Neural progenitor cell (in vitro differentiated cells): ENCODE measurements at places on chromosomes 4 and X.

DNA sequence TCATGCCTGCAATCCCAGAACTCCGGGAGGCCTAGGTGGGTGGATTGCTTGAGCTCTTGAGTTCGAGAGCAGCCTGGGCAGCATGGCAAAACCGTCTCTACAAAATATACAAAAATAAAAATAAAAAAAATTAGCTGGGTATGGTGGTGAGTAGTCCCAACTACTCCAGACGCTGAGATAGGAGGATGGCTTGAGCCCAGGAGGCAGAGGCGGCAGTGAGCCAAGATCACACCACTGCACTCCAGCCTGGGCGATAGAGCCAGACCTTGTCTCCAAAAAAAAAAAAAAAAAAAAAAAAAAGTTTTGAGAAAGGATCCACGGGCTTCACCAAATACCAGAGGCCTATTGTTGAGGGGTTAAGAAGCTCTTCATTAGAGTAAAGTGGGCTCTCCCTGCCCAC, 8.0 kb downstream of the SUPT20HL2 start:
- H3K4me1 ChIP-seq: peaks cover 21% of the 10 kb centered on the region
- H3K4me3 ChIP-seq: no peak overlapping the region
- no peak overlapping the region for H3K27ac ChIP-seq
- DNase-seq: no peak
- no peaks in the 10 kb centered on the region for H3K36me3 ChIP-seq

DNA sequence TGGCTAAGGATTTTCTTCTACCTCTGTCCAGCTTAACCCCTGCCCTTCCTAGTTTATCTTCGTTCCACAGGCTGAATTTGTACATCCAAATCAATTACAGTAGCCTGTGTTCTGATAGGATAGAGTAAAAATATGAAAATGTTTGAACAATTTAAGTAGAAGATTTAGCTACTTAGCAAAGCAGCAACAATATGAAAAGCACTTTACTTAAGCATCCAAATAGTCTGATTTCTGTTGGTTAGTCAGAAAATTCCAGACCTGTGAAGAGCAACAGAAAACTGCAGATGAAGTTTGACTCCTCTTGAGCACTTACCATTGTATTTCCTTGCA, 2.0 kb downstream of the ARSJ start:
- peaks cover 36% of the 10 kb centered on the region for H3K27me3 ChIP-seq
- no peak for DNase-seq
- H3K36me3 ChIP-seq: no peaks in the 10 kb centered on the region
- H3K4me1 ChIP-seq: peaks cover 6% of the 10 kb centered on the region
- no peak overlapping the region for H3K27ac ChIP-seq
- H3K4me3 ChIP-seq: no peak overlapping the region

GRCh38 chrX:20437683-20438082, 171.0 kb upstream of the RPS6KA3 start:
- DNase-seq: no peak
- H3K27me3 ChIP-seq: no peaks in the 10 kb centered on the region
- no peaks in the 10 kb centered on the region for H3K36me3 ChIP-seq
- no peak overlapping the region for H3K27ac ChIP-seq
- no peaks in the 10 kb centered on the region for H3K4me1 ChIP-seq
- no peak overlapping the region for H3K4me3 ChIP-seq

DNA sequence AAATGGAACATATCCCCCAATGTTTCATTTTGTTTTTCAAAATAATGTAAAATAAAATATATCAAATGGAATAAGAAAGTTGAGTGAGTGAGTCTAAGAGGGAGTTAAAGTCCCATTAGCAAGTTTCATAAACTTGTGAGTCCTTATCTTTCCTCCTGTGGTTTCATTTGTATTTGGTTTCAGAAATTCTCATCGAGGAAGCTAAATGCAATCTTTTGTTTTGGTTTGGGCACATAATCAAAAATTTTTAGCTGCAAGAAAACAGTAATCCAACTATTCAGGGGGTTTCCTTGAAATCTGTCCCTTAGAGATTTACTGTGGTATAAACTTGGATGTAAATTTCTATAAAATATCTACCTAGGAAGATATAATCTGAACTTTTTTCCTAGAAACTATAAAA, 124.2 kb downstream of the CAMK2D start:
- peaks cover 9% of the 10 kb centered on the region for H3K4me1 ChIP-seq
- no peaks in the 10 kb centered on the region for H3K27me3 ChIP-seq

GRCh38 chr4:34417160-34417559, 1827.2 kb downstream of the ARAP2 start:
- no peaks in the 10 kb centered on the region for H3K36me3 ChIP-seq
- DNase-seq: no peak
- H3K4me1 ChIP-seq: no peaks in the 10 kb centered on the region
- H3K4me3 ChIP-seq: no peak overlapping the region

DNA sequence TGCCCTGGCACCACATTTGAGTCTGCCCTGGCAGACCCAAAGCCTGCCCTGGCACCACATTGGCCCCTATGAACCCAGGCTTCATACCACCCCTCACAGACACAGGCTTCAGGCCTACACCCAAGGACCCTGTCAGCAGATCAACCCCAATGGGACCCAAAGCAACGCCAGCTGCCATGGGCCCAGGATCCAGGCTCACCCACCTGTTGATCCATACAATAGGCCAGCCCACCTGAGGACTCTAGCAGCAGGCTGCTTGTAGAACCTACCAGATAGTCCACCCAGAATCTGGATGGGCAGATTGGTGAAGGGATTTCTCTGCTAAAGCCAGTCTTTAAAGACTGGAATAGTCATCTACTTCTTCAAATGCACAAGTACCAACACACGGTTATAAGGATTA, 114.4 kb downstream of the LAS1L start:
- H3K4me1 ChIP-seq: no peaks in the 10 kb centered on the region
- no peak overlapping the region for H3K27ac ChIP-seq
- no peaks in the 10 kb centered on the region for H3K27me3 ChIP-seq
- H3K4me3 ChIP-seq: no peak overlapping the region

GRCh38 chrX:96909291-96909690, 25.6 kb downstream of the RPA4 start:
- H3K27me3 ChIP-seq: no peaks in the 10 kb centered on the region
- peaks cover 6% of the 10 kb centered on the region for H3K4me1 ChIP-seq
- no peaks in the 10 kb centered on the region for H3K36me3 ChIP-seq
- no peak for DNase-seq
- H3K27ac ChIP-seq: no peak overlapping the region

DNA sequence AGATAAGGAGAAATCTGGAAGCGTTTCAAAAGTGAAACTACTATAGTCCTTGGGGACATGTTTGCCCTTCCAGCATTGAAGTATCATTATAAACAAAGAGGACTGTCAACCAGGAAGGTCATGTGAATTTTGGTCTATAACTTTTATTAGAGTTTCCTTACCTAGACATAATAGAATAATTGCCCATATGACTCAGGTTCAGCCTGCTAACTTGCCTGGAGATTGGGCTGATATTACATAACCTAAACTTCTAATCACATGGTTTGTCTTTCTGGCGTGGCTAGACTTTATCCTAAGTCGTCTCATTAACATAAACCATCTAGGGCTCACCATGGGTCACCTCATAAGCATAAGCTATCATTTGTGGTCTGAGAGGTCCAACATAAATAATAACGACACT, 775.9 kb downstream of the CENPC start:
- no peak for DNase-seq
- H3K4me3 ChIP-seq: no peak overlapping the region
- H3K4me1 ChIP-seq: peaks cover 4% of the 10 kb centered on the region
- H3K27ac ChIP-seq: no peak overlapping the region
- no peaks in the 10 kb centered on the region for H3K36me3 ChIP-seq

GRCh38 chr4:163623787-163624186, 129.3 kb downstream of the TMA16 start:
- H3K4me1 ChIP-seq: peaks cover 6% of the 10 kb centered on the region
- H3K27ac ChIP-seq: no peak overlapping the region
- no peak overlapping the region for H3K4me3 ChIP-seq

DNA sequence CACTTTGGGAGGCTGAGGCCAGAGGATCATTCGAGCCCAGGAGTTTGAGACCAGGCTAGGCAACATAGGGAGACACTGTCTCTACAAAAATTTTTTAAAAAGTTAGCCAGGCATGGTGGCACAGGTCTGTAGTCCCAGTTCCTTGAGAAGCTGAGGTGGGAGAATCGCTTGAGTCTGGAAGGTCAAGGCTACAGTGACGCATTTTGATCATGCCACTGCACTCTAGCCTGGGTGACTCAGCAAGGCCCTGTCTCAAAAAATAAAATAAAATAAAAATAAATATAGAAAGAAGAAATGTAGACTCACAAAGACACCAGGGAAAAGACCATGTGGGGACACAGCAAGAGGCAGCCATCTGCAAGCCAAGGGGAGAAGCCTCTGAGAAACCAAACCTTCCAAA, 42.3 kb upstream of the SLC7A3 start:
- no peaks in the 10 kb centered on the region for H3K27me3 ChIP-seq
- DNase-seq: no peak
- H3K4me1 ChIP-seq: no peaks in the 10 kb centered on the region
- no peak overlapping the region for H3K4me3 ChIP-seq
- no peak overlapping the region for H3K27ac ChIP-seq

GRCh38 chrX:138711399-138712347, at the start of gene FGF13:
Gene FGF13, minus strand, starts transcription at chrX:138711717. Its CDS starts 714 bp downstream, at chrX:138711003.
- H3K27ac ChIP-seq: no peak within 1 kb of the TSS
- no peaks in the 10 kb centered on the region for H3K36me3 ChIP-seq
- peak within 1 kb of the TSS; percentile 66 for H3K4me3 ChIP-seq
- peaks cover 5% of the 10 kb centered on the region for H3K27me3 ChIP-seq
- DNase-seq: peak; percentile 79
- peaks cover 6% of the 10 kb centered on the region for H3K4me1 ChIP-seq

GRCh38 chr4:8221476-8221875, 22.4 kb downstream of the SH3TC1 start:
- H3K36me3 ChIP-seq: no peaks in the 10 kb centered on the region
- no peaks in the 10 kb centered on the region for H3K27me3 ChIP-seq
- no peak overlapping the region for H3K4me3 ChIP-seq
- no peak overlapping the region for H3K27ac ChIP-seq

DNA sequence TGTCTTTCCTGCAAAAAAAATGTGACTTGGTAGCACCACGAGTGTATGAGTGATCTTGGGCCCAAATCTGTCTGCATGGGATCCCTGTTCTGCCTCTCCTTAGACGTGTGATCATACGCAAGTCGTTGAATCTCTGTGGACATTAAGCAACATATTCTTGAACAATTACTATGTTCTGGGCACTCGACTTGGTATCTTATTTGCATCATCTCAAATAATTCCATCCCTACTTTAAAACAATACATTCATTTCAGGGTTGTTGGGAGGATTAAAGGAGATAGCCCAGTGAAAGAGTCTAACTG, 145.4 kb upstream of the CPEB2 start:
- no peaks in the 10 kb centered on the region for H3K36me3 ChIP-seq
- H3K4me1 ChIP-seq: no peaks in the 10 kb centered on the region
- no peak overlapping the region for H3K27ac ChIP-seq
- no peak overlapping the region for H3K4me3 ChIP-seq

- H3K4me1 ChIP-seq: peaks cover 10% of the 10 kb centered on the region
- H3K4me3 ChIP-seq: no peak overlapping the region
- H3K27ac ChIP-seq: no peak overlapping the region
- no peaks in the 10 kb centered on the region for H3K36me3 ChIP-seq
Observed at GRCh38 chr4:26964994-26965393, 104.4 kb downstream of the STIM2 start.

GRCh38 chr4:100348473-100348872, 158.2 kb upstream of the DDIT4L start:
- H3K27me3 ChIP-seq: no peaks in the 10 kb centered on the region
- no peak overlapping the region for H3K4me3 ChIP-seq
- DNase-seq: no peak
- H3K4me1 ChIP-seq: no peaks in the 10 kb centered on the region

DNA sequence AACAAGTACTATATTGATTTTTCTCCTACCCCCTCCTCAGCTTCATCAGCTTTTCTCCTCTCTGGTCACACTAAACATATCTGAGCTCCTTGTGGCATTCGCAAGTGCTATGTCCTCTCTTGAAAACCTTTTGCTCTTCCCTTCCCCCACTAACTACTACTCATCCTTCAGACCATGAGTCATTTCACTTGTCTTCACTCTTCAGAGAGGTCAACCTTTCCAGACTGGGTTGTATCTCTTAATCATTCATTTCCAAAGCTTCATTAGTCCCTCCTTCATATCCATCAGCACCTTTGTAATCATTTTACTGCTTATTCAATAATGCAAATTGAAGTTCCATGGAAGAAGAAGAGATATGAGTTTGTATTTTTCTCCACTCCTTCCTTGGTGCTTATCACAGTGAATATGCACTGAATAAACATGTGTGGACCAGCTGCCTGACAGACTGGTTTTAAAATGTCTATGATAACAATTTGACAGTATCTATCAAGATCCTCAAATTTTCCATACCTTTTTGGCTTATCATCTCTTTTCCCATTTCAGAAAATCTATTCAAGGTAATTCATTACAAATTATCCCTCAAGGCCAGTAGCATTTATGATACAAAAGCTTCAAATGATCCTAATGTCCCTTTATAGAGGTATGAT, 28.4 kb downstream of the DDX60L start:
- H3K36me3 ChIP-seq: no peaks in the 10 kb centered on the region
- H3K4me1 ChIP-seq: peaks cover 8% of the 10 kb centered on the region
- no peak overlapping the region for H3K4me3 ChIP-seq
- H3K27me3 ChIP-seq: no peaks in the 10 kb centered on the region
- no peak for DNase-seq
- no peak overlapping the region for H3K27ac ChIP-seq

- H3K27ac ChIP-seq: no peak overlapping the region
- no peaks in the 10 kb centered on the region for H3K4me1 ChIP-seq
- no peaks in the 10 kb centered on the region for H3K27me3 ChIP-seq
- no peak for DNase-seq
Observed at GRCh38 chr4:9933956-9934355, 87.3 kb downstream of the SLC2A9 start.

- DNase-seq: no peak
- H3K36me3 ChIP-seq: no peaks in the 10 kb centered on the region
- H3K27me3 ChIP-seq: peaks cover 4% of the 10 kb centered on the region
- H3K4me1 ChIP-seq: peaks cover 16% of the 10 kb centered on the region
Observed at GRCh38 chrX:24468245-24468644, 3.2 kb downstream of the PDK3 start.

DNA sequence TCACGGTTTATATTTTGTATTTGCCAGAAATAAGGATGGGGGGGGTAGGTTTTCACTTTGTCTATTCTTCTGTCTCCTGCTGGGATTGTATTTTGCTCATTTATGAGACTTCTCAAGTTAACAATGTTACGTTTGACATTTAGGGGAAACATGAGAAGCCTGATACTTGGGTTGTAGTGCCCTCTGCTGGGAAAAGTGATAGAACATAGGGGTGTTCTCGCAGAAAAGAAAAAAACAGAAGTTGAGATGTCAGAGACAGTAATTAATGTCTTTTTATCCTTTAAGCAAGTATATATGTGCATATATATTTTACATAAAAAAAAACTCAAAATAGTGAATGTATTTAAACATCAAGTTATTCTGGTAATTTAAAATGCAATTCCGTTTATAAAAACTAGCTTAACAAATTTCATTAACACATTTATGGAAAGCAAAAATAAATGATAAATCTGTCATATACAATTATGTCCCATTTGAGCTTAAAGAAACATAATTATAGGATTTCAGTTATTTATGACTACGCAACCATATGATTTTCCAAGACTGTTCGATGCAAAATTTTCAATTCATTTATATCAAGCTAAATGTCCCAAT, 46.0 kb upstream of the TMPRSS11F start:
- H3K27ac ChIP-seq: no peak overlapping the region
- no peaks in the 10 kb centered on the region for H3K4me1 ChIP-seq
- no peaks in the 10 kb centered on the region for H3K27me3 ChIP-seq
- no peak overlapping the region for H3K4me3 ChIP-seq
- H3K36me3 ChIP-seq: no peaks in the 10 kb centered on the region
- peak; percentile 70 for DNase-seq

GRCh38 chrX:131988236-131988635, 34.9 kb upstream of the STK26 start:
- no peak overlapping the region for H3K4me3 ChIP-seq
- no peak overlapping the region for H3K27ac ChIP-seq
- no peak for DNase-seq
- no peaks in the 10 kb centered on the region for H3K4me1 ChIP-seq
- no peaks in the 10 kb centered on the region for H3K27me3 ChIP-seq
